ENCODE measurements at places on chromosomes 3 and 15.

- H3K27ac ChIP-seq: no peak overlapping the region
- no peaks in the 10 kb centered on the region for H3K4me1 ChIP-seq
- DNase-seq: no peak
- no peaks in the 10 kb centered on the region for H3K36me3 ChIP-seq
These were observed 312.4 kb downstream of the RSL24D1 start for GRCh38 chr15:54884312-54884711.

DNA sequence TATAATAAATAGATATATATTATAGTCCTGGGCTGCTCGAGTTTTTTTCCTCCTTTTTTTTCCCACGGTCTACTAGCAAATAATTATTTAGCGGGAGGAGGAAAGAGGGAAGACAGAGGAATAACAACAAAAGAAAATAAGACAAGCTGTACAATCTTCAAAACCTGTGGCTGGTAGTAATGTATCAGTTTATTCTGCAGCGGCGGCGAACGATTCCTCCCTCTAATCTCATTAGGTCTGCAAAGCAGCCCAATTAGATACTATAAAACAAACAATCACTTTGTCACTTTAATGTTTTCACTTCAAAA lies 390 bp upstream of the TLE3 start:
- H3K27ac ChIP-seq: no peak overlapping the region
- DNase-seq: no peak
- no peak overlapping the region for H3K4me3 ChIP-seq
- peaks cover 7% of the 10 kb centered on the region for H3K4me1 ChIP-seq
- H3K36me3 ChIP-seq: no peaks in the 10 kb centered on the region

DNA sequence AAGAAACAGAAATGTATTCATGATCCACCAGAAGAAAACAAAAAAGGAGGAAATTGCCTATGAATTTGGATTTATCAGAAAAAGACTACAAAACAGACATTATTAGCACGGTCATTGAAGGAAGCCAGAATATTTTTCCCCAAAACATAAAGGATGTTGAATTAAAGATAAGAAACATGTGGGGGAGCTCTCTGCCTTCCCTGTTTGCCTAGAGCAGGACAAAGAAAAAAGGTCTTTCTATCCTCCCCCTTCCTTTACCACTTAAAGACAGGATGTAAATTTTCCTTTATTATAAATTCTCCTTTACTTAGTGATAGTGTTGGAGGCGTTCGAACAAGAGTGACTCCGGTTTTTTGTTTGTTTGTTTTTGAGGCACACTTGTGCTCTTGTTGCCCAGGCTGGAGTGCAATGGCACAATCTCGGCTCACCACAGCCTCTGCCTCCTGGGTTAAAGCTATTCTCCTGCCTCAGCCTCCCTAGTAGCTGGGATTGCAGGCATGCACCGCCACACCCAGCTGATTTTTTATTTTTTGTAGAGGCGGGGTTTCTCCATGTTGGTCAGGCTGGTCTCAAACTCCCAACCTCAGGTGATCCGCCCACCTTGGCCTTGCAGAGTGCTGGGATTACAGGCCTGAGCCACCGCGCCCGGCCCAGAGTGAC lies 14.9 kb upstream of the RPN1 start:
- no peaks in the 10 kb centered on the region for H3K4me1 ChIP-seq
- H3K4me3 ChIP-seq: no peak overlapping the region
- H3K27me3 ChIP-seq: no peaks in the 10 kb centered on the region
- H3K36me3 ChIP-seq: no peaks in the 10 kb centered on the region
- no peak for DNase-seq

DNA sequence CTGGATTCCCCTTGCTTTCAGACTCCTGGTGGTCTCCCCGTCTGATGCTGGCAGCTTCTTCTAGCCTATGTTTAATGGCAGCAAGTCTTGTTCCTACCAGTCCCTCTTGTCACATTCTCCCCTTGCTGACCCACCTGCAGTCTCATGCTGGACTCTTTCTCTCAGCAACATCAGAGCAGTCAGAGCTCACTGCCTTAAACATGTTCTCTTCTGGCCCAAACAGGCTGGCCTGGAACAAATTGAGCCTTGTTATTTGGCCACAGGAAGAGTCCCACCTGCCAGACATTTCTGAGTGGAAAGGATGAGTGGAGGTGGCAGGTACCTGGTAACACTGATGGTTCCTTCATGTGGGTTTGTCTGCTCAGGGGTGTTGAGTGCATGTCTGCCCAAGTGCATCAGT lies 59.2 kb upstream of the APEH start:
- no peak overlapping the region for H3K27ac ChIP-seq
- no peak overlapping the region for H3K4me3 ChIP-seq
- peaks cover 4% of the 10 kb centered on the region for H3K4me1 ChIP-seq
- DNase-seq: no peak

- DNase-seq: no peak
- H3K27ac ChIP-seq: no peak overlapping the region
- H3K27me3 ChIP-seq: no peaks in the 10 kb centered on the region
These were observed 55.7 kb downstream of the LMCD1 start for GRCh38 chr3:8557298-8557697.

- no peak overlapping the region for H3K27ac ChIP-seq
- no peak overlapping the region for H3K4me3 ChIP-seq
These were observed 50.7 kb downstream of the TMEM41A start for GRCh38 chr3:185448107-185448506.

- no peak overlapping the region for H3K27ac ChIP-seq
- H3K27me3 ChIP-seq: no peaks in the 10 kb centered on the region
- no peaks in the 10 kb centered on the region for H3K4me1 ChIP-seq
- no peak for DNase-seq
- no peaks in the 10 kb centered on the region for H3K36me3 ChIP-seq
These were observed 12.1 kb upstream of the PEX5L start for GRCh38 chr3:180048840-180049239.

DNA sequence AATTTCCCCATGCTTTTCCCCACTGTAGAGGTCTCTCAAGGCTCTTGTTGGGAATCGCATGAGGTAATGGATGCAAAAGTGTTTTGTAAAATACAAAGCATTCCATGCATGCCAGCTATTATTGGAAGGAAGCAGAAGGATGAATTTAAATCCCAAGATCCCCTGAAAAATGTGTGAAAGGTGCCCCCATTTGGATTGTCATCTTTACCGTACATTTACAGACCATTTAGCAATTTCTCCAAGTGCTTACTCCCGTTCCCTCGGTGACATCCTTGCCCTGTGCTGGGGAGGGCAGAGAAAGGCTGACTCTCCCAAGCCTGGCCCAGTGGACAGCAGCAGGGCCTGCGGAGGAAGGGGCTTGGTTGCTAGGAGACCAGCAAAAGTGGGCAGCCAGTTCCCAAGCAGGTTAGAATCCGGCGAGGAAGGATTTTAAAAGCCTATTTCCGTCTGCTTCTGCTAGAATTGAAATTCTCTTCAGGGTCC lies 31.1 kb upstream of the NEO1 start:
- H3K4me1 ChIP-seq: peaks cover 2% of the 10 kb centered on the region
- H3K27ac ChIP-seq: no peak overlapping the region
- H3K36me3 ChIP-seq: no peaks in the 10 kb centered on the region
- peak; percentile 16 for DNase-seq
- no peak overlapping the region for H3K4me3 ChIP-seq

DNA sequence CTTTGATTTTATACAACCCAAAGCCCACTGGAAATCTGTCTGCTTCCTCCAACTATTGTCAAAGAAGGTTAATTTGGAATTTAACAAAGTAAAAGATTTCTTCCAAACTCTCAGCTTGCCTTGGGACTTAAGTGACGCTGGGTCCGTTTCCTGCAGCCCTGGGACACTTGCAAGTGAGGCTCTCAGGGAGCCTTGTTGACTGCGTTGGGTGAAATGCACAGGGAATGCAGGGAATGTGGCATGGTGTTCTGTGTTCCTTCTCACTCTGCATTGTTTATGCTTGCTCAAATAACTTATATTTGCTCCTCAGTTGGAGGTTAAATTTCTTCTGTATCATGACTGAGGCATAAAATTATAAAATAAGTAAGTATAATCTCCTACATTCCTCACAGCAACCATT lies 60.9 kb upstream of the TJP1 start:
- H3K27me3 ChIP-seq: no peaks in the 10 kb centered on the region
- H3K27ac ChIP-seq: no peak overlapping the region
- no peak overlapping the region for H3K4me3 ChIP-seq
- peaks cover 3% of the 10 kb centered on the region for H3K4me1 ChIP-seq
- DNase-seq: no peak

- H3K27ac ChIP-seq: no peak overlapping the region
- no peak overlapping the region for H3K4me3 ChIP-seq
- DNase-seq: no peak
- peaks cover 7% of the 10 kb centered on the region for H3K4me1 ChIP-seq
- H3K36me3 ChIP-seq: no peaks in the 10 kb centered on the region
These were observed 87.5 kb downstream of the CORO2B start for GRCh38 chr15:68666120-68666811.

DNA sequence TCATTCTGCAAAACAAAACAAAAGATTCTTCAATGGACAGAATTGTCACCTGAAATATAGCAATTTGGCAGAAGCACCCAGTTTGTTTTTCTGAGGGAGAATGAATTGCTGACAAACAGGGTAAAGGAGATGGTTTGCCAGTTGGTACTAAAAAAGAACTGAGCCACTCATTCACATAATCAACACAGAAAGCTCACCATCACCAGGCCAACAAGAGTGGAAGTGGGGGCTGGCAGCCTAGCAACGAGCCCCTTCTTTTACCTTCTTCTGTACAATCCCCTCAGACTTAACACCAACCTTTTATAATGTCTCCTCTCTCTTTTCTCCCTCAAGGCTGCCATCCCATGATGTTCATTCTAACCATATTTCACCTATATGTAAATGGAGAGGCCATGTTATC lies 5.9 kb downstream of the TOP2B start:
- no peak for DNase-seq
- H3K4me3 ChIP-seq: no peak overlapping the region
- H3K27ac ChIP-seq: no peak overlapping the region
- H3K36me3 ChIP-seq: no peaks in the 10 kb centered on the region
- H3K27me3 ChIP-seq: no peaks in the 10 kb centered on the region
- H3K4me1 ChIP-seq: no peaks in the 10 kb centered on the region

DNA sequence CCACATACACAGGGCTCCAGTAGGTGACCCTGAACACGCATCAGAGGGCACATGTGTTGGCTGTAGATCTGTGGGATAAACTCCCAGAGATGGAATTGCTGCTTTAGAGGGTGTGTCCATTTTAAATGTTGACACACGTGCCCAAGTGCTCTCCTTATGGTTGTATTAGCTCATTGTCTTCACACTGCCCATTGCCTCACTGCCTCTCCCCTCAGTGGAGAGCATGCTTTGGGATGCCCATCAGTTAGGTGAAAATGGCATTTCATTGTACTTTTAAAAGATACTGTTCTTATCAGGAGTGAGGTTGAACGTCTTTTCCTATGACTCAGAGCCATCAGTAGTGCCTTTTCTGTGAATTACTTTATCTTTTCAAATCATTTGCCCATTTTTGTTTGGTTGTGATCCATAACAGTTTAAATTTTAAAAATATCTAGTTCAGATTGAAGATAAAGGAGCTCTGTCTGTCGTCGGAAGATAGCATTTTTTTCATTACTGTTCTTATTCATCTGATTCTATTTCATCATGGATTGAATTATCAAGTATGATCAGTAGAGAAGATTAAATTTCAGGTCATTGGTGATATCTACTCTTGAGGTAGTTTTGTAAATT lies 120.7 kb downstream of the CHDH start:
- H3K36me3 ChIP-seq: no peaks in the 10 kb centered on the region
- no peaks in the 10 kb centered on the region for H3K27me3 ChIP-seq
- H3K27ac ChIP-seq: no peak overlapping the region

GRCh38 chr3:136249593-136249992 lies 547 bp upstream of the PCCB start:
- no peak overlapping the region for H3K27ac ChIP-seq
- peaks cover 3% of the 10 kb centered on the region for H3K4me1 ChIP-seq
- no peak for DNase-seq
- H3K36me3 ChIP-seq: no peaks in the 10 kb centered on the region

DNA sequence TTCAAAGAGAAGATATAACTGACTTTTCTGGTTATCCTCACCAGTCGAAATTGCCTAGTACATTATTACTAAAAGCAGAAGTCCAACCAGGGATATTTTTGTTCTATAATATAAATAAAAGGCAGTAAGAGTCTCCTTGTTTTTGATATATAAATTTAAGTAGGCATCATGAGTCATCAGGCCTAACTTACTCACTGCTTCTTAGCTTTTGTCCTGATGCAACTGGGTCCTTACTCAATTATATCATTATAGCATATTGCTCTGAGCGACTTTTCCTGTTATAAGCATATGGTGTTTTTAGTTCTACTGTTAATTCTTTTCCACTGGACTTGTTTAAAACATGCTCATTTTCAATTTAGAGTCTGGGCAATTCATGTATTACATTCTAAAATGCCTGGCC lies 910.1 kb downstream of the MCTP2 start:
- H3K27me3 ChIP-seq: no peaks in the 10 kb centered on the region
- no peak for DNase-seq
- H3K27ac ChIP-seq: no peak overlapping the region
- H3K4me1 ChIP-seq: no peaks in the 10 kb centered on the region
- no peaks in the 10 kb centered on the region for H3K36me3 ChIP-seq

DNA sequence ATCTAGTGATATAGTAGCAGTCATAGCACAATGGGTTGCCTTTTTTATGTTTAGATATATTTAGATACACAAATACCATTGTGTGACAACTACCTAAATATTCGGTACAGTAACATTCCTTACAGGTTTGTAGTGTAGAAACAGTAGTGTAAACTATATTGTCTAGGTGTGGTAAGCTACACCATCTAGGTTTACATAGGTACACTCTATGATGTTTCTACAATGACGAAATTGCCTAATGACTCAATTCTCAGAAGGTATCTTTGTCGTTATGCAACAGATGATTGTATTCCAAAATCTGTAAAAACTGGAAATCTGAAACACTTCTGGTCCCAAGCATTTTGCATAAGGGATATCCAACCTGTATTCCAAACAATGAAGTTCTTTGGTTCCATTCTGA lies 24.3 kb downstream of the PLOD2 start:
- H3K27me3 ChIP-seq: no peaks in the 10 kb centered on the region
- H3K4me1 ChIP-seq: no peaks in the 10 kb centered on the region
- no peak overlapping the region for H3K4me3 ChIP-seq
- H3K27ac ChIP-seq: no peak overlapping the region

DNA sequence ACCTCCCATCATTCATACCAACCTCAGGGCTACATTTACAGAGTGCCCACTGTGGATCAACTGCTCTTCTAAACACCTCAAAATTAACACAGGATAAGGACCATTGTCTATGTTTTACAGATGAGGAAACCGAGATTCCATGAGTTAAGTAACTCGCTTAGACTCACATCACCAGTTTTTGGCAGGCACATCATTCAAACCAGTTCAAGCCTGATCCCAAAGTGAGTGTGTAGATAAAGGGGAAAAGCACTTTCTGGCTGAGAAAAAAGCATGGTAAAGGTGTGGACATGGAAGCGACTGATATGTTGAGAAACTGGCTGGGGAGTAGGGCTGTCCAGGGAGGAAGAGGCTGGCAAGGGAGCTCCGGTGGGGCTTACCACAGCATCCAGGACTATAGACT lies 193.7 kb upstream of the RORA start:
- H3K4me1 ChIP-seq: no peaks in the 10 kb centered on the region
- DNase-seq: no peak
- no peak overlapping the region for H3K27ac ChIP-seq
- H3K27me3 ChIP-seq: no peaks in the 10 kb centered on the region
- no peak overlapping the region for H3K4me3 ChIP-seq
- H3K36me3 ChIP-seq: no peaks in the 10 kb centered on the region
